ENCODE measurements at places on chromosomes 16 and 17.

GRCh38 chr17:57234739-57235092 lies 21.6 kb upstream of the MSI2 start:
- DNase-seq, result no peak

GRCh38 chr16:1441391-1441829 lies 2.9 kb downstream of the CCDC154 start:
- no peak for DNase-seq

- DNase-seq, result no peak
Measured at GRCh38 chr17:52138350-52138749, 20.2 kb downstream of the CA10 start.

DNA sequence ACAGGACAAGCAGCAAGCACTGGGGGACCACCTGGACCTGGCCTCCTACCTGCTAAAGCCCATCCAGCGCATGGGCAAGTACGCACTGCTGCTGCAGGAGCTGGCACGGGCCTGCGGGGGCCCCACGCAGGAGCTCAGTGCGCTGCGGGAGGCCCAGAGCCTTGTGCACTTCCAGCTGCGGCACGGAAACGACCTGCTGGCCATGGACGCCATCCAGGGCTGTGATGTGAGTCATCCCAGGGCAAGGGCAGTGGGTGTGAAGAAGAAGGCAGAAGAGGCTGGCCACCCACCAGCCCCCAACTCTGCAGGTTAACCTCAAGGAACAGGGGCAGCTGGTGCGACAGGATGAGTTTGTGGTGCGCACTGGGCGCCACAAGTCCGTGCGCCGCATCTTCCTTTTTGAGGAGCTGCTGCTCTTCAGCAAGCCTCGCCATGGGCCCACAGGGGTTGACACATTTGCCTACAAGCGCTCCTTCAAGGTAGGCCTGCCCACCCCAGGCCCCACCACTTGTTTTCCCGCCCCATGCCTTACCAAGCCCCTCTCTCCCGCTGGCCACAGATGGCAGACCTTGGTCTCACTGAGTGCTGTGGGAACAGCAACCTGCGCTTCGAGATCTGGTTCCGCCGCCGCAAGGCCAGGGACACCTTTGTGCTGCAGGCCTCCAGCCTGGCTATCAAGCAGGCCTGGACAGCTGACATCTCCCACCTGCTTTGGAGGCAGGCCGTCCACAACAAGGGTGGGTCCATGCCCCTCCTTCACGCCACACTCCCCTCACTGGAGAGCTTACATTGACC lies 7.3 kb downstream of the PLEKHG4 start:
- no peak for DNase-seq

- no peak for DNase-seq
Measured at GRCh38 chr16:2428051-2428783, 1.0 kb upstream of the CCNF start.
